Hindlimb muscle (tissue), 1 donor: ENCODE measurements at places on chromosomes 16 and 17.

- no peak for DNase-seq
Observed at GRCh38 chr17:7538050-7538449, 10.8 kb upstream of the TNFSF12 start.

DNA sequence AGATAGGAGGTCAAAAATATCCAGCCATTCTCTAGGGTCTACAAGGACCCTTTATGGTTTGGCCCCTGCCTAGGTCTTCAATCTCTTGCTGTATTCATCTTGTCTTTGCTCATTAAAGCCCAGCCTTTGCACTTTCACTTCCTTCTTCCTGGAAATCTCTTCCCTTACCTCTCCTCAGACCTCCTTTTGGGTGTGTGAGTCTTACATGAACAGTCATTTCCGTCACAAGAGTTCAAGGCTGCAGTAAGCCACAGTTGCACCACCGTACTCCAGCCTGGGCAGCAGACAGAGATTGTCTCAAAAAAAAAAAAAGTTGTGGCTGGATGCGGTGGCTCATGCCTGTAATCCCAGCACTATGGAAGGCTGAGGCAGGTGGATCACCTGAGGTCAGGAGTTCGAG, 6.0 kb upstream of the ATP1B2 start:
- DNase-seq = no peak

- DNase-seq = no peak
Observed at GRCh38 chr16:23432176-23433128, 20.5 kb downstream of the COG7 start.

DNA sequence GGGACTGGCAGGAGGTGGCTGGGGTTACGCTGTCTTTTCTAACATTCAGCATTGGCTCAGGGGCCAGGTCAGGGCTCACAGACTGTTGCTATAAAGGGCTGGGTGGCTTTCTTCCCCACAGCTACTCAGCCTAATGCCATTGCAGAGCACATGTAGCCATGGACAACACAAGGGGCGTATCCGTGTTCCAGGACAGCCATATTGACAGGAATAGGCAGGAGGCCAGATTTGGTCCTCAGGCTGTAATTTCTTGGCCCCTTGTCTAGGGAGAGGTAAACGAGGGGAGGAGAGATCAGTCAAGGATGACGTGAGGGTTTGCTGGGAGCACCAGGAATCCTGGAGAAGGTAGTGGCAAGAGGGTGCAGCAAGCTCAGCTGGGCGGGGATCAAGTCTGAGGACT, 21.2 kb upstream of the MYO15B start:
- no peak for DNase-seq

DNA sequence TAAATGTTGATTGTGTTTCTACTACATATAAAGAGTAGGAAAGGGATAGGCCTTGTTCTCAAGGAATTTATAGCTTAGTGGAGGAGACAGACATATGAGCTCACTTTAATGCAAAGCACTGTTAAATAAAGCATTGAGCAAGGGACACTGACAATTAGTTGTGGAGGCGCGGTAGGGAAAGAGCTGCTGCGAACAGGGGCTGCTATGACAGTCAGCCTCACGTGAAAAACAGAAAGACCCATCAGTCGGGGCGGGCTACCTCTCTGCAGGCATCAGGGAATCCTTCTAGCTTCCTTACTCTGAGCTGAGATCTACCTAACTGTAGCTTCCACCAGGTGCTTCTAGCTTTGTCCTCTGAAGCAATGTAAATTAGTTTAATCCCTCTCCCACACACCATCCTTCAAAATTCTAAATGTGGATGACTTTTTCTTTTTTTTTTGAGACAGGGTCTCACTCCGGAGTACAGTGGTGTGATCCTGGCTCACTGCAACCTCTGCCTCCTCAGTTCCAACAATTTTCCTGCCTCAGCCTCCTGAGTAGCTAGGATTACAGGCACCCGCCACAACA, 129.9 kb upstream of the ZFHX3 start:
- DNase-seq = no peak

DNA sequence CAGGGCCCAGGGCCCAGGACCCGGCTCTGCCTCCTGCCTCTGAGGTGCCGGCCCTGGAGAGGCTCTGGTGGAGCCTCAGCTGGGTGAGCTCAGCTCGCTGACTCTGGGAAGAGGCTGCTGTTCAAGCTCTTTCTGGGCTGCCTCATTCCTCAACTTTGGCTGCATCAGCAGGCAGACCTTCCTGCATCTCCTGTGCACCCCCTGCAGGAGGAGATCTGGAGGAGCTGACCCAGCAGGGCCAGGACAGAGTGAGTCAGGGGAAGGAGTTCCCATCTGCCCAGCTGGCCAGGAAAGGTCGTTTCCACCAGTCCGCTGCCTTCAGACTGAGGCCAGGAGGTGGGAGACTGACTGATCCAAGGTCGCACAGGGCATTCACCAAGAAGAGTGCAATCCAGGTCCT, 10.7 kb downstream of the CRHR1 start:
- no peak for DNase-seq

GRCh38 chr17:9470171-9470570, 105.4 kb downstream of the STX8 start:
- no peak for DNase-seq

GRCh38 chr16:20430948-20431347, 20.4 kb upstream of the ACSM2A start:
- DNase-seq = no peak

DNA sequence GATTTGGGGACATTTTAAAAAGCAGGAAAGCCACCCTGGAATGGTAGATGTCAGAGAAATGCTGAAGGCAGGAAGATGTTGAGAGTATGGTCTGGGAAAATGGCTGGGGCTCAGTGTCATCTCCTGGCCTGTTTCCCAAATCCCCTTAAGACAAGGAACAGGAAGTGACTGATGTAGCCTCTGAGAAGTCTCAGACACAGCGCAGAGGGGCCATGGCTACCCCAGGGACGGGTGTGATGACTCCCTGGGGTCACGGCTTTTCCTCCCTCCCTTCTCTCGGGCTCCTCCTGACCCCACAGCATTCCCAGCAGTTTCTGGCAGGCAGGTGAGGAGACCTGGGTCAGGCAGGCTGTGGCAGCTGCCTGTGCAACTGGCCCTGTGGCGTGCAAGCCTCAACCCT, 45.4 kb downstream of the RAP1GAP2 start:
- DNase-seq = no peak
